Effector memory CD4-positive, alpha-beta T cell (primary cell): ENCODE measurements at places on chromosomes 4 and X.

GRCh38 chrX:104854188-104854587 lies 288.2 kb downstream of the IL1RAPL2 start:
- DNase-seq = no peak

DNA sequence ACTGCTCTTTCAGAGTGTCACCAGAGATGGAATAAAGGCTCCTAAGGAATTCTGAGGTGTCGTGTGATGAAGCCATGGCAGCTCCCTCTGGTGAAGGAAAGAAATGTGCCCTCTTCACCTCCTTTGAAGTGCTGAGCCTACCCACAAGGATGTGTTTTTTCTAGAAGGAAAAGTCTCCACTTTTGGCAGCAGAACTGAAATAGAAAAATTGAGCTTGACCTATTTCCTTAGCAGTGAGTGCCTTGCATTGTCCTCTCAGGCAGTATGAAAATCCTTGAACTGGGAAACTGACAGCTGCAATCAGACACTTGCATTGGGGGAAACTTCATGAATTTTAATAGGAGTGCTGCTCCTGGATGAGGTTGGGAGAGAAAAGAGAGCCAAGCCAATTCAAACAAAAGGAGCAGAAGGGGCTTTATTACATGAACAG lies 95.2 kb downstream of the DCLK2 start:
- DNase-seq = no peak

DNA sequence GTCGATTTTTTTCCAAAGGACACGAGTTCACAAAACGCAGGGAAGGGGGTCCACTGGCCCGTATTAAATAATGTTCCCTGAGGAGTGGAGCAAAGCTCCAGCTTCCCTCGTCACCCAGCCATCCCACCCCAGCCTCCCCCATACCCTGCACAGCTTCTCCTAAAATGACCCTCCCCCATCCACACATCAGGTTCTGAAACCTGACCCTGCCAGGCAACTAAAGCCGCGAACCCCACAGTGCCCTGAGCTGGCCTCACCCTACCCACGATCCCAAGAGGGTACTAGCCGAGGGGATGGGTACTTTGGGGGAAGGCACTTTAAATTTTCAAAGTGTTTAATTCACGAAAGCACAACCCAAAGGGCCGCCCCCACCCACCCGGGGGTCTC lies 634 bp downstream of the APOO start:
- DNase-seq = no peak

DNA sequence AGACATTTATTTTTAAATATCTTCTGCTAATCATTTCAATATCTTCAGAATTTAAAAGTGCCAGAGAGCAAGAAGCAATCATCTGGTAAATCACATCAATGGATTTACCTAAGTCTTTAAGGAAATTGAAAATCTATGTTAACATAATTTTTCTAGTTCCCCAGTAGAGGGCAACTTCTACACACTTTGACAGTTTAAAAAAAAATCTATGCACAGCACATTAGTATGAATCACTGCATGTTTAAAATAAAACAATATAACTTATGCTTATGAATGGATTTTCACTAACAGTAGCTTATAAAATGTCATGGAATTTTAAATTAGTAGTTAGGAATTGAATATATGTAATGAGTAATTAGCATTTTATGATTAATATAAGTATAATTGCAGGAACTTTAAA lies 126.5 kb downstream of the REELD1 start:
- no peak for DNase-seq

- no peak for DNase-seq
These were observed 109.7 kb downstream of the UNC5C start for GRCh38 chr4:95439071-95439470.

DNA sequence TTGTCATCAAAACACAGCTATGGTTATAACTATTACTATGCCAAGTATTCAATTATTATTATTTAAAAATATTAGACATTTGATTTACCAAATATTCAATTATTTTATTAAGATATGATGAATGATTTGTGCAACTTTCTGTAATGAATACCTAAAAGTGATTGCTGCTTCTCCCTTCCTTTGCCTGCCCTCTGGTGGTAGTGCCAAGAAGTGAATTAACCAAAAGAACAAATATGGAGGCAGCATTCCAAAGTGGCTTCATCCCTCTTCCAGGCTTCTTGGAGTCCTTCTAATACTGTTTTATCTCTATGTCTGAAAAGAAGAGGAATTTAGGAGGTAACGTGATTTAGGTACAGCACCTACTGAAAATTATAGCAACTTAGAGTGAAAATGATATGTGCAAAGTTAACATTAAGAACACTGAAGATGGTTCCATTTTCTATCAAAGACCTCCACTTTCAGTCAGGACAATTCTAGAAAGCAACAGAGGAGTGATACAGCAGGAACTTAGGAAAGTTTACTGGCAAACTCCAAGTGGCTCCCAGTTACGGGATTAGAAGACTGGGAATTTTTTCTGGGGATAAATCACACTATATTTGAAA lies 43.0 kb downstream of the ENPEP start:
- peak; percentile 11 for DNase-seq

GRCh38 chr4:121358473-121358872 lies 22.3 kb downstream of the QRFPR start:
- no peak for DNase-seq

- DNase-seq = peak; percentile 5
These were observed 694 bp downstream of the TBL1X start for GRCh38 chrX:9465380-9466123.

DNA sequence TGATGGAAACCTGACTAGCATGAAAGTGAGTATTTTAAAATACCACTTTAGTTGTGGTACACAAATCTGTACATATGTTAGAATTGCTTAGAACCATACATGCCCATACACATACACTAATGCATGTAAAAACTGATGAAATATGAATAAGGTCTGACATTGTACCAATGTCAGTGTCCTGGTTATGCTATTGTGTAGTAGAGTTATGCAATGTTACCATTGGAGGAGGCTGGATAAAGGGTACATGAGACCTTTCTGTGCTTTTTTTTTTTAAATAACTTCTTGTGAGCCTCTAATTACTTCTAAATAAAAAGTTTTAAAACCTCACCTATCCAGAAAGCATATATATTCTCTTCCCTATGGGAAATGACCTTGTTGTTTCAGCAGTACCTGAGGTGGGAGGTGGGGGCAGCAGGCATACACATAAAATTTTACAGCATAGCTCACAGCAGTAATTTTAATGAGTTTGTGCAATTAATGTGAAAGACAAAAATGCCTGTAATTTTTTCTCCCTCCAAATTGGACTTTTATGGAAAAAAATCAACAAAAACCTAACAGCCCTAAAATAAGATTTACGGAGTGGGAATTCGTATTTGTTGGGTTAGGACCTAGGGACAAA lies 97.6 kb downstream of the RAP1GDS1 start:
- no peak for DNase-seq

- DNase-seq = no peak
These were observed 2.4 kb downstream of the PCGF3 start for GRCh38 chr4:707929-708630.

DNA sequence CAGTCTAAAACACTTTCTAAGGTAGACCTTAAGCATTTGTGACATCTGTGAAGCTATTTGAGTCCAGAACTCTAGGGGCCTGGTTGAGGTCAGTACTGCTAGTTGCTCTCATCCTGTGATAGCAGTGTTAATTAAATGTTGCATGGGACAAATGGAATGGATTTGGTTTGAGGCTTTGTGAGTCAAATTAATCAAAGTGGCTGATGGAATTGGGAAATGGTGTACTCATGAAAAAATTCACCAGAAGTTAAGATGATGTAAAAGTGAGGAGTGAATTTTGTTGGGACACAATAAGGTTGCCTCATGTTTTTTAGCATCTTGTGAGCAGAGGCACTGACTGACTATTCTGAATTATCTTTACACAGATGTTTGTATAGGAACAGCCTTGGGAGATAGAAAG lies 99.2 kb upstream of the ARSJ start:
- no peak for DNase-seq

- DNase-seq = no peak
These were observed 28.9 kb downstream of the NSD2 start for GRCh38 chr4:1900087-1900433.

- DNase-seq = no peak
These were observed 482.6 kb upstream of the TENM3 start for GRCh38 chr4:181760560-181760959.
